Sciatic nerve (tissue), 2 donors: ENCODE measurements at places on chromosomes 16 and 17. TPM values are rescaled to one million over a fixed set of nuclear protein-coding genes. Genes with fewer than 3 reads are reported as not detected.

The FOXC2 gene
- total RNA-seq = 20.0 TPM

GRCh38 chr17:6506679-6507231 is 49.6 kb downstream of the PITPNM3 start:
- peak; percentile 54 for DNase-seq

DNA sequence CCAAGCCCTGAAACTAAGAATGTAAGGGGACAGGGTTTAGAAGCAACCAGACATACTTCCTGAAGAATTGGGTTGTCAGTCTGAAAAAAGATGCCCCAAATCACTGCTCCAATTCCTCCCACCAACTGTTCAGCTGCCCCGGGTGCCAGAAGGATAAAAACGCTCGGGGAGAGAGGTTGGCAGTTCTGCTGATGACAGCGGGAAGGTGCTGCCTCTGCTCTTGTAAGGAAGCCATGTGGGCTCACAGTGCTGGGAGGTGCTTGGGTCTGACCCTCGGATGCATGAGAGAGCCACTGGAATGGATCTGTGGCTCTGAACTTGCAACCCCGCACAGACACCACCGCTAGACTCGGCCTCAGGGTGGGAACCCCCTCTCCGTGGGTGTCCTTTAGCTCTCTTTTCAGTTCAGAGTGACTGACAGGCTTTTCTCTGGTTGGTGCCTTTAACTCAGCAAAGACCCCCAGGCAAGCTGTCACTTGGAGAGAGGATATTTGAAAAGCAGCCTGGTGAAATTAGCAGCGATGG is 364.8 kb upstream of the RBFOX1 start:
- no peak for DNase-seq

The LAT gene
- 5.8 TPM for total RNA-seq

- no peak for DNase-seq
Measured at GRCh38 chr16:53865494-53865863, 161.5 kb downstream of the FTO start.

DNA sequence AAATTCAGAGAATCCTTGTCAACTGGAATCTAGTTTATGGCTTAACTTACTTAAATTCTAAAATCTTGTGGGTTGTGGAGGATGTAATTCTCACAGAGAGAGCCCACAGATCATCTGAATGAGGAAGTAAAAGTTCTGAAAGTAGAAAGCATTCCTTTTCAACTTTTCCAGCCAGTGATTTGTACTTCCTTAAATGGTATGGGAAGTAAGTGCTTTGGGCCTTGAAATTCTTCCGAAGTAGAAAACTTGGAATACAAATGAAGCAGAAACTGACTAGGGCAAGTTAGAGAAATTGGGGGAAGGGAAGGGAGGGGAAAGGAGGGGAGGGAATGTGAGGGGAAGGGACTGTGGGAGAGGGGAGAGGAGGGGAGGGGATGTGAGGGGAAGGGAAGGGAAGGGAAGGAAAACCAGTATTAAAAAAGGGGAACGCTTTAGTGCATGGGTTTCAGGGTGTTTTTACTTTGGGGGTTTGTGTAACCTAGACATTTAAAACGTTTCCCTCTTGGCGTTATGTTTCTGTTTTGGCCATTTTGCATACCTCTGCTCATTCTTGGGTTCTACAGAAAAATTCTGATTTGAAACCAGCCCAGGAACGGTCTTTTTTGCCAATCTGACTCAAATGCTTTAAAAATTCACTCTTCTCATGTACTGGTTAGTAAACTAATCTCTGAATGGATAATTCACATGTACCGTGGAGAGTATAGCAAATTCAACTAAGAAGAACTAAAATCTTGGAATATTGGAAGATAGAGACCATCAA is 15.5 kb upstream of the SNTB2 start:
- no peak for DNase-seq

GRCh38 chr17:27968206-27968732 is 74.2 kb upstream of the NLK start:
- peak; percentile 47 for DNase-seq

The CDH3 gene
- 10.2 TPM for total RNA-seq

- DNase-seq = no peak
Measured at GRCh38 chr16:58475091-58475619, 24.8 kb upstream of the NDRG4 start.
